MG63 (cell line): ENCODE measurements at places on chromosomes 12 and 14.
A peak's percentile ranks its signal among the peaks of the same experiment; 100 is the strongest.

- peak; percentile 43 for DNase-seq
Measured at GRCh38 chr14:91264151-91265150, 19.9 kb upstream of the GPR68 start.

- DNase-seq: peak; percentile 2
Measured at GRCh38 chr14:56423544-56423943, 156.1 kb upstream of the TMEM260 start.

DNA sequence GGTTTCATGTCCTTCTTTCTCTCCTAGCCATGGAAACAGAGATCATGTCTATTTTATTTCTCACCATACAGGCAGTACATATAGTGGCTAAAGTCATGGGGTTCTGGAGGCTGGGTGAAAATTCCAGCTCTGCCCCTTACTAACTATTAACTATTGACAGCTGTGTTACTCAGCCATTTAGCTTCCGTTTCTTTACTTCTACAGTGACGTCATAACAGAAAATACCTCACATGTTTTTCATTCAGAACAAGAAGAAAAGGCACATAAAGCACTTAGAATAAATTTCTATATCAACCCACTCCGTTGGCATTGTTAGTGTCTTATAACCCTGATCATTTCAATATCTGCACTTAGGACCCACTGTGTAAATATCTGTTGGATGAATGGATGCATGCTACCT is 1506.9 kb upstream of the TMEM132C start:
- no peak for DNase-seq

DNA sequence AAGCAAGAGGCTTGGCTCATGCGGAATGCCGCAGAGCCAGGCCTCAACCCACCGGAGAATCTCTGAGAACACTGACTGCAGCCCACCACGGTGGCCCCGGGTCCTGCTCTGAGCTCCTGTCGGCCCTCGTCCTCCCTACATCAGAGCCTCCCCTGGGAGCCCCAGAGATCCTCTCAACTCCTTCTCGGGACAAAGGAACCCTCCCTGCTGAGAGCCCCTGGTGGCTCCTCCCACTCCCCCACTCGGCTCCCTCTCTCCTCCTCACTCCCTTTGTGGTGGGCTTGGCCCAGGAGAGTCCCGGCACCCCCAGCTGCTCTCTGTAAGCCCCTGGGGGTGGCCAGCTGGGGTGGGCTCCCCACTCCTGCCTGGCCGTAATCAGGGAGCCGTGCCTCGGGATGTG is 11.1 kb upstream of the INF2 start:
- no peak for DNase-seq

DNA sequence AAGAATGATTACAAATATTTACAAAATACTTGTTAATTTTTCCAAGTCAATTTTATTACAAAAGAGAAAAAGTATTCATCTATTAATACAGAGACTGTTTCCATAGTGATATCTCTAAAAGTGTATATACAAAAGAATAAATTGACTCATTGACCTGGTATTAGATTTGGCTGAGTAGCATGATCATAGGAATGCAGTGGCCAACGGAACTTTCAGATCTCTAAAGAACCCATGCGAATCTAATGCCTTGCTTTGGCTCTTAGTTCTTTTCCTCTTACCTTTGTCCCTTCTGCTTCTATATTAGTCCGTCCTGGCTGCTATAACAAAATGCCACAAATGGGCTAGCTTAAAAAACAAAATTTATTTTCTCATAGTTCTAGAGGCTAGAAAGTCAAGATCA is 717.8 kb downstream of the TMTC2 start:
- no peak for DNase-seq

DNA sequence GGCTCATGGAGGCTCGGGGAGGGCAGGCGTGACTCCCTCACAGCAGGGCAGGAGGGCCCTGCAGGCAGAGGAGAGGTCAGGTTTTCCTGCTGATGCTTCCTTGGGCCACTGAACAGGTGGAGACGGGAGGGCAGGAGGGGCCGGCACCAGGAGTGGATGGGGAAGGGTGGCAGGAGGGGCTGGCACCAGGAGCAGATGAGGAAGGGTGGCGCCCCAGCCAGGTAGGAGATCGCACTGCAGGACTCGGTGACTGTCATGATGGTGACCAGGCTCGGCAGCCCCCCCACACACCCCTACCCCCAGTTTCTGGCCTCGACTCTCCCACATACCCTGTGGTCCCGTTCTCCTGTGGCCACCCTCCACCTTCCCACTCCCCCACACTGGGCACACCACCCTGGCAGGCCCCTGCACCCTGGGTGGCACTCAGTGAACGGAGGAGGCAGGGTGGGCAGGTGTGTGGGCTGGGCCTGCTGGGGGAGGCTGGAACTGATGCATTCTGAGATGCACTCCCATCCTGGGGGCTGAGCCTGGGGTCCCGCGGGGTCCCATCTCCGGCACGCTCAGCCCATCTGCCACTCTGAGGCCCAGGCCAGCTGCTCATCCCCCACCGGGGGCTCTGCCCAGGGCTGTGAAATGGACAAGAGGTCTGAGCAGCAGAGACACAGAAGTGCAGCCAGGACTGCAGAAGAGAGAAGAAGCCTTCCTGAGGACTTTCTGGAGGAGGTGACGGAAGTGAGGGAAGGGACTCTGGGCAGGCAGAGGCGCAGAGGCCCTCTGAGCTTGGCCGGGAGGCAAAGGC is 2.8 kb downstream of the NUDT14 start:
- no peak for DNase-seq

GRCh38 chr12:66620688-66621087 is 58.2 kb downstream of the GRIP1 start:
- no peak for DNase-seq

DNA sequence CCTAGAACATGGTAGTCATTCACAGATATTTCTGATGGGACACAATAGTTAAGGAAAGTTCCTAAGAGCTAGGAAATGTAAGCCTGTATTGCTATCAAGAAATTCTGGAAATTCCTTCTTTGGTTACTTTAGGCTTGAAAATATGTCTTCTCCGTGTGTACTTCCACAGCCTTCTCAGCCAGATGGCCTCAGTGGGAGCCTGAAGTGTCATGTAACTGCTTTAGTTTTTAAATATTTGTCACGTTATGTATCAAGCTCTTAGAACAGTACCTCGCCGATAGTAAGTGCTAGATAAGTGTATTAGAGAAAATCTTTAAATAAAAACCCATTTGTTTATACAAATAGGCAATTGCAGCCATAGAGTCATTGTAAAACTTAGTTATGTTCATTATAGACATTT is 95.6 kb downstream of the DERA start:
- DNase-seq: no peak

DNA sequence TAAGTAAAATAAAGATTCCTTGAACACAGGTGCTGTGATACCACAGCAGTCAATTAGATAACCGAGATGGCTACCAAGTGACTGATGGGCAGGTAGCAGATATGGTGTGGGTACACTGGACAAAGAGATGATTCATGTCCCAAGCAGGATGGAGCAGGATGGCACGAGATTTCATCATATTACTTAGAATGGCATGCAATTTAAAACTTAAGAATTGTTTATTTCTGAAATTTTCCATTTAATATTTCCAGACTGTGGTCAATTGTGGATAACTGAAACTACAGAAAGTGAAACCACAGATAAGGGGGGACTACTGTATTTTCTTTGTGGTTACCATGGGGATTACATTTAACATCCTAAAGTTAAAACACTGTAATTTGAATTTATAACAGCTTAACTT is 7.5 kb upstream of the ZFP36L1 start:
- DNase-seq: no peak

DNA sequence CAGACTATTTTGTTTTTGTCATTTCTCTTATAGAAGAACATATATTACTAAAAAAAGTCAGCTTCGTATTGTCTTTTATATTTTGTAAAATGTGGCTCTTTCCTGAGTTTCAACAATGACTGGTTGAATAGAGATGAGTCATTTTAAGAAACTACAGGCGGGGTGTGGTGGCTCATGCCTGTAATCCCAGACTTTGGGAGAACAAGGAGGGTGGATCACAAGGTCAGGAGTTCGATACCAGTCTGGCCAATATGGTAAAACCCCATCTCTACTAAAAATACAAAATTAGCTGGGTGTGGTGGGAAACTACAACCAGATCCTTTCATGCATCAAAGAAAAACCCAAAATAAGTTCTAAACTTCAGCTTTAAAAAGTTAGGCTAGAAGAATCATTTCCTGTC is 28.8 kb downstream of the HECTD4 start:
- peak; percentile 10 for DNase-seq

DNA sequence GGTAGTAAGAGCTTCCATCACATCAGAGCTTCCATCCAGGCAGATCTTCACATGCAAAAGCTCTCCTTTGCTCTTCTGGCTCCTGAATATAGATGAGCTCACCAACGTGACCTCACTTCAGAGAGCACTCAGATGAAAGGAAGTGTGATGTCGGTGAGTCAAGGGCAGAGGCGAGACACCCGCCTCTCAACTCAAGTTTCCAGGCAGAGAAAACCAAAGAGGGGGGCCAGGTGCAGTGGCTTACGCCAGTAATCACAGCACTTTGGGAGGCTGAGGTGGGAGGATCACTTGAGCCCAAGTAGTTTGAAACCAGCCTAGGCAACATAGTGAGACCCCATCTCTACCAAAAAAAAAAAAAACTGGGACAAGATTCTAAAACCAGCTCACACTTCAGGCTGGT is 126.9 kb downstream of the DUSP6 start:
- DNase-seq: peak; percentile 83

DNA sequence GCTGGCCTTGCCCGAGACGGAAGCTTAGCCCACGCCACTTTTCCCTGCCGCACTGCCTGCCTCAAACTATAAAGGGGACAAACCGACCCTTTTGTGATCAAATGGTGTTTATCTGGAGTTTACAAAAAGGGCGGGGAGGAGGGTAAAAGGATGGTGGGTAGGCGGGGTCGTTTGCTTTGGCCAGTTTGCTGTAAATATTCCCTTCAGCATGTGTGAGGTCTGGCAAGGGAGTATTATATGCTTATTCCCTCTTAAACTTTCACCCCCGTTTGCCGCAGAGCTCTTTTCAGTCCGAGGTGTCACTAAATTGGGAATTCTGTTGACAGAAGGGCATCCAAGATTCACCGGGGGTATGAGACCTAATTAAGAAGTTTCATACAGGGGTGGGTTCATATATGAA is 3.8 kb upstream of the TBX3 start:
- no peak for DNase-seq

- DNase-seq: peak; percentile 27
Measured at GRCh38 chr14:61145034-61145902, 135.9 kb downstream of the TMEM30B start.

- DNase-seq: no peak
Measured at GRCh38 chr14:78016532-78016931, 153.6 kb upstream of the NRXN3 start.

DNA sequence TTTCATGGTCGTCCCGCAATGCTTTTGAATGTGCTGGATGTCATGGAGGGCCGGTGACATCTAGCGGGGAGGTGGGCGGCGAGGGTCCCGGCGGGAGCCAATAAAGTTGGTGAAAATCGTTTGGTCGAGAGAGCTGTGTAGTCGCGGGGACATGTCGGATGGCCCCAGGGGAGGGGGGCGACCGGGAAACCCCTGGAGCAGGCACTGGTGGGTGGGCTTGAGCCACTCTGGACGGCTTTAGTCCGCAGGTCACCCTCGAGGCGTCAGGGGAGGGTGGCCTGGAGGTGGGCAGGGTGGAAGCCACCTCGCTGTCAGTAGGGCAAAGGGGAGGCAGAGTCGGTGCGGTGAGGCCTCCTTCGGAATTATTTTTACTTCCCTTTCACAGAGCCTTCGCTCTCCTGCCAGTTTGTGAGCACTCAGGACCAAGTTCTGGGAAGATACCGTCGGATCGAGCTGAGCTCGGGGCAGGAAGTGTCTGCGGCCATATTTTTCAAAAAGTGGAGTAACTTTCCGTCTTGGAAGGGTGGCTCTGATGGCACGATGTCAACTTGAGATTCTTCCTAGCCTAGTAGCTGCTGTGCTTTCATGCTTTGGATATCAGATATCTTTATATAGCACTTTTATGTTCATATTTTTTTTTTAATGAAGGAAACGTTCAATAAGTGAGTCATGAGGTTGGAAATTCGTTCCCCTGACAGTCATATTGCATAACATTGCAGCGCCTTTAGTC is 28.2 kb downstream of the WBP11 start:
- DNase-seq: peak; percentile 35

DNA sequence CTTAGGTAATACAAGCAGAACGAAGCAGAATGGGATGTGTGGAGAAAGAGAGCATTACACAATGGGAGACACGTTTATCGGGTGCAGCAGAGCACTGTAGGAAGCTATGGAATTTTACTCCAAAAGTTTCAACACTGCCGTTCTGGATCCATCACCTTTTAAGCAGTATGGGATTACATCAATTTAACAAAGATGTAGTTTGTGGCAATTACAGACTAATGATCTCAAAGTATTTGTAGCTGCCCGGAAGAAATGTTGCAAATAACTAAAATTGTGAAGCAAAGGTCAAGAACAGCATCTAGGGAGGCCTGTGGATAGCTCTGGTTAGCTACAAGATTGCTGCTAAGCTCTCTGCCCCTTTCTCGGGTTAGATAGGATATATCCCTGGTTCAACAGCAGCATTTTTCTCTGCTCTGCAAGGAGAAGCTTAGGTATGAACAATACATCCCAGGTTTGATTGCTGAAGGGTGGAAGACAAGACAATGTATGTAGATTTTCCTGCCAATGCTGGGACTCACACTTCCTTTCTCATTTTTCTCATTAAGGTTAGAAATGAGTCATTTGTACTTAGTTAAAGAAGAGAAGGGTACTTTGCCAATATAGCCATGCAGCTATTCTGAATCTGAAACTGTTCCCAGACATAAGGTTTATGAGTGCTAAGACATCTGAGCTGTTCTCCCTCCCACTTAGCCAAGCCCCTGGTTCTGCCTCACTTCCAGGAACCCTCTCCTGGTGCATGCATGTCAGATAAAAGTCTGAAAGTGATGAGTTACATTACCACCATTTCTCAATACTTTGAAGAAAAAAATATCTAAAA is 75.0 kb upstream of the HIF1A start:
- DNase-seq: peak; percentile 59

GRCh38 chr12:103698752-103699560 is 111.9 kb downstream of the STAB2 start:
- no peak for DNase-seq

DNA sequence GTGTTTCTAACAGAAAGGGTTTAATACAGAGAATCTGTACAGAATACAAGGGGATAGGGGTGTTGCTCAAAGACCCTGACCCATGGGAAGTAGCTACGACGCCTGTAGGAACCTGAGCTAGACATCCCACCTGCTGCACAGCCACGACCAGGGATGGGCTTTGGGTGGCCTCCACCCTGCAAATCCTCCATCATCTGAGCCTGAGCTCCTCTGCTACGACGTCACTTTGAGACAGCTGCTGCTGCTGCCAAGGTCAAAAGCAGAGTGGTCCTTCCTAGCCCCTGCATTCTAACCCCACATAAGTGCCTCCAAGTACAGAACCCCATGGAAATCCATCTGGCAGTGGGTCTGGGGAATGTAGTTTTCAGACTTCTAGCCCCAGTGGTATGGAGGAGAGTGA is 43.8 kb downstream of the JAG2 start:
- DNase-seq: no peak
